ENCODE measurements at places on chromosomes 6 and 20.

- DNase-seq: no peak
Observed at GRCh38 chr20:60237981-60238380, 279.8 kb downstream of the CDH26 start.

- DNase-seq: peak; percentile 39
Observed at GRCh38 chr6:30877419-30878262, 6.7 kb upstream of the DDR1 start.

- DNase-seq: no peak
Observed at GRCh38 chr6:129209355-129209754, 326.4 kb downstream of the LAMA2 start.

GRCh38 chr6:150343434-150343833 lies 25.4 kb upstream of the IYD start:
- no peak for DNase-seq

DNA sequence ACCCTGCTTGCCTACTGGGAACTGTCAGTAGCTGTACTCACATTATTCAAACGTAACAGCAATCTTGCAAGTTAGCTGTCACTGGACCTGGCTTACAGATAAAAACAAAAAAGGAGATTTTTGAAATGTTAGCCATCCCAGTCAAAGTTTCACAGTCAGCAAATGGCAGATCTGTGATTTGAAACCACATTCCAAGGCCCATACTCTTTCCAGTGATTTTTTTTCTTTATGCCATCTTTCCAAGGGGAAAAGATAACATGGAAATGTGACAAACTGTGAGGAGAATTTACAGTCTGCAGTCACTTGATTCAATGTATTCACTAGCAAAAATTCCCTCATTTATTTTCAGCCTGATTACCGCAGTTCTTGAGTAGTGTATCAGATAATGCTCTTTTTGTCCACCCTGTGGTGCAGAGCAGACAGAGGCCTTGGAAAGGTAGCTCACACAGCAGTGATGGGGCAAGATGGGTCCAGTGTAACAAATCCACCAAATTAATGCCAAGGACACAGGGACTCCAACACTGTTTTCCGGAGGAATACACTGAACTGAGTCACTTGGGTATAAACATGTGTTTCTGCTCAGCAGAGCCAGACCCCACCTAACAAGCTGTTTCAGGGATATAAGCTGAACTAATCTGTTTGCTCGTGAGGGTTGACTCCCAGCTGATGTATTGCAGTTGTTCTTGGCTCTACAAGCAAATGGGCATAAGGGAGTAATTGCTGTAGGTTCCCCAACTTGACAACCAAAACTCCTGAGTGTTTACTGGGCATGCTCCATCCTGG lies 49.9 kb upstream of the ADGRF1 start:
- DNase-seq: no peak

DNA sequence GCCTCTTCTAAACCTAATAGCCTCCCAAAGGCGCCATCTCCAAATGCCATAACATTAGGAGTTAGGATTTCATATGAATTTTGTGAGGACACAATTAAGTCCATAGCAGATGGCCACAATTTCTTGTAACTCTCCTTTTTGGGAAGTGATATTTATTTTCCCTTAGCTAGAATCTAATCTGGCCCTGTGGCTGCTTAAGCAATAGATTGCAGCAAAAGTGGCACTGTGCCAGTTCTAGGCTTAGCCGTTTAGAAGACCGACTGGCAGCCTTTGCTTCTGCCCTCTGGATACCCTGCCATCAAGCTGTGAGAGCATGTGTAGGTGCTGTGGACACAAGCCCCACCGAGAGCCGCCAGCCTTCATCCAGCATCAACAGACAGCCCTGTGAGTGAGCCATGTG lies 15.9 kb upstream of the ADGB start:
- no peak for DNase-seq

DNA sequence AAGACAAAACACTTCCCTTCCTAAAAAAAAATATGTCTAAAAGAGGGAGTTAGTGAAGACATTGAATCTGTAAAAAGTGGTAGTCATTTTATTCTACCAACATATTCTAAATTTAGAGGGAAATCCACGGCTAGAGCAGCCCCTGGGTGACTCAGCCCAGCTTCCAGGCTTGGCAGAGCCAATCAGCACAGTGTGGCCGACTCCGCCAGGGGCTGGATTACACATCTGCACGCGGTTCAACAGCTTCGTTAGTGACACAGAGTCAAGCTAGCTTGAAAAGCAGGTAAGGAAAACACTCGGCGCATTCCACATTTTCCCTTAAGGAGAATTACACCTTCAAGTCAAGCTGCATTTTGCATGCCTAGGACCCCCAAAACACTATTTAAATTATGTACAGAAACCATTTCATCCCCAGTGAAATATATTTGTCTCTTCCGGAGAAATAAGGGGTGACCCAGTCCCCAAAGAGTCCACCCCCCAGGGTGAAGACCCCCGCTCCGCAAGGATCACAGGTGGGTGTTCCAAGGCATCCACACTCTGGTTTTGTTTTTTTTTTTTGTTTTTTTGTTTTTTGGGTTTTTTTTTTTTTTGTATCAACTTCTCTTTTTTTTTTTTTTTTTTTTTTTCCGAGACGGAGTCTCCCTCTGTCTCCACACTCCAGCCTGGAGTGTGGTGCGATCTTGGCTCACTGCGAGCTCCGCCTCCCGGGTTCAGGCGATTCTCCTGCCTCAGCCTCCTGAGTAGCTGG lies 58.4 kb upstream of the ARID1B start:
- no peak for DNase-seq

DNA sequence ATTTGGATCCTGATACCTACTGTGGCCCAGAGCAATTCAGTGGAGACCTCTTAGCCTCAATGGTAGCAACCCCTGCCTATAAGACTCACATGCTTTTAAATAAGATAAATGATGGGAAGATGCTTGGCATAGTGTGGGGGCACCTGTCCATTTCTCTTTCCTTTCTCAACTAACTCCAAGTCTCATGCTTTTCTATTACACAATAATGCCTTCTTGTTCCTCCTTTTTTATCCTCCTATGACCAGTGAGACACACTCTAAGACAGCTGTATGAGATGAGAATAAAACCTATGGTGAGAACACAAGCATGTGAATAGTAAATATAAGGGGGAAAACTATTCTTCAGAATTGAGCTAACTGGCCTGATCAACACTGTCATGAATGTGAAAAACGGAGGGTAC lies 147.0 kb upstream of the STXBP5 start:
- no peak for DNase-seq

- DNase-seq: no peak
Observed at GRCh38 chr6:84645563-84646266, 118.7 kb downstream of the TBX18 start.

- DNase-seq: no peak
Observed at GRCh38 chr6:75065523-75065922, 140.3 kb downstream of the COL12A1 start.

GRCh38 chr6:3884007-3884745 lies 35.0 kb downstream of the FAM50B start:
- no peak for DNase-seq

- no peak for DNase-seq
Observed at GRCh38 chr6:21271428-21272155, 322.0 kb upstream of the SOX4 start.

GRCh38 chr6:138517635-138518034 lies 18.3 kb upstream of the NHSL1 start:
- no peak for DNase-seq

DNA sequence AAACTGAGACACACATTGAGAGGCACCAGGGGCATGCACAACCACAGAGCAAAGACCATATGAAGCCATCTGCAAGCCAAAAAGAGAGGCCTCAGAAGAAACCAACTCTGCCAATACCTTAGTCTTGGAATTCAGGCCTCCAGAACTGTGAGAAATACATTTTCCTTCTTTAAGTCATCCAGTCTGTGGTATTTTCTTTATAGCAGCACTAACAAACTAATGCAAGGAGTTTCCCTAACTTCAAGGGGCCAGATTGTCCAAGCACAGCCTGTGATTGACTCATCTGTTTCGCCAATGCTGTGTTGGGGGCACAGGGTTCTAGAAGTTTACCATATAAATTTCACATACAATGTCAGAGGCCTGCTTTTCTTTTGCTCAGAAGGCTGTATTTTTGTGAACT lies 364.6 kb downstream of the GJA1 start:
- DNase-seq: no peak

- no peak for DNase-seq
Observed at GRCh38 chr6:150273457-150274309, 95.1 kb upstream of the IYD start.

DNA sequence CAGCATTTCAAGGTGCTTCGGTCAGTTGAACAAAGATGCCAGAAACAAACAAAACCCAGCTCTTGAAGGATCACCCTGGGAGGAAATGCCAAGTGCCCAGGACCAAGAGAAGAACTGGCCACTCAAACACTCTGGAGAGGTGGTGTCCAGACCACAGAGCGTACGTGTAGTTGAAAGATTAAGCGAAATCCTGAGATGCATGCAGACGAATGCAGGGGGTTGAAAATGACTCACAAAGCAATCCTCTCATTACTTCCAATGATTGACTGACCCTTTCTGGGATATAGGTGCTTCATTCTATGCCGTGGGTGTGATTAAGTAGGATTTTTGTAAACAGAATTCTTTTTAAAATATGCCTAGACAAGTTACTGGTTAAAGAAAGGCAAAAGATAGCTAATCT lies 71.5 kb upstream of the ATXN1 start:
- DNase-seq: no peak

DNA sequence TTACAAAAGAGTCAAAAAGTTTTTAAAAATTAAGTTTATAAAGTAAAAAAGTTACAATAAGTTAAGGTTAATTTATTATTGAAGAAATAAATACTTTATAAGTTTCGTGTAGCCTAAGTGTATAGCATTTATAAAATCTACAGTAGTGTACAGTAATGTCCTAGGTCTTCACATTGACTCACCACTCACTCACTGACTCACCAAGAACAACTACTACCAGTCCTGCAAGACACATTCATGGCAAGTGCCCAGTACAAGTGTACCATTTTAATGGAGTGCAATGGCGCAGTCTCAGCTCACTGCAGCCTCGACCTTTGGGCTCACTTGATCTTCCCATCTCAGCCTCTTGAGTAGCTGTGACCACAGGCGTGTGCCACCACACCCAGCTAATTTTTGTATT lies 128.2 kb downstream of the GPX5 start:
- no peak for DNase-seq

Measured in caudate nucleus (tissue), 63 donors.